ENCODE measurements at places on chromosomes 5 and 9.

DNA sequence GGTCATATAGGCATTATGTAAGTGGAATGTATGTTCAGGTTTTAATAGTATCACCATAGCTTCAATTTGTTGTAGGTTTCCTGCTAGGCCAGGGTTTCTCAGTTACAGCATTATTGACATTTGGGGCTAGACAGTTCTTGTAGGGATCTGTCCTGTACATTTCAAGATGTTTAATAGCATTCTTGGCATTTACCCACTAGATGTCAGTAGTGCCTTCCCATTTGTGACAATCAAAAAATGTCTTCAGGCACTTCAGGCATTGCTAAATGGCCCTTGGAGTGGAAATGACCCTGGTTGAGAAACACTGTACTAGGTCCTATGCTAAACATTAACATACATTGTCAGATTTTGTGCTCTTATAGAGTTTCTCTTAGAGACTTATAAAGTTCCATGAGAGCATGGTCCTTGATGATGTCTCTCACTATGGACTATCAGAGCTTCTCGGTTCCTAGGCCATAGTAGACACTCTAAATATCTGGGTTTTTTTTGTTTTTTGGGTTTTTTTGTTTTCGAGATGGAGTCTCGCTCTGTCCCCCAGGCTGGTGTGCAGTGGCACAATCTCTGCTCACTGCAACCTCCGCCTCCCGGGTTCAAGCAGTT is 1.4 kb downstream of the KIF20A start:
- no peak for DNase-seq

DNA sequence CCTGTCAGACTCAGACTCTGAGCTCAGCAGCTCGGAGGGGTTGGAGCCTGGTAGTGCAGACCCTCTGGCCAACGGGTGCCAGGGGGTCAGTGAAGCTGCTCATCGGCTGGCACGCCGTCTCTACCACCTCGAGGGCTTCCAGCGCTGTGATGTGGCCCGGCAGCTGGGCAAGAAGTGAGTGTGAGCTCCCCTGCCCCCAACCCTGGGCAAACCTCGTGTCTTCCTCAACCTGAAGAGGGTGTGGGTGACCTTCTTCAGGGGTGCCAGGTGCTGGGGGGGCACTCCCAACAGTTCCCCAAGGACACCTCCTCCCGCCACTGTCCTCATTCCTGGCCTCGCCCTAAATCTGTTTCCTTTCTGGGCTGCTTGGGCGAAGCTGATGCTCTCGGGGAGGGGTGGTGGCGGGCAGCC is 18.6 kb downstream of the PSD2 start:
- DNase-seq = no peak

DNA sequence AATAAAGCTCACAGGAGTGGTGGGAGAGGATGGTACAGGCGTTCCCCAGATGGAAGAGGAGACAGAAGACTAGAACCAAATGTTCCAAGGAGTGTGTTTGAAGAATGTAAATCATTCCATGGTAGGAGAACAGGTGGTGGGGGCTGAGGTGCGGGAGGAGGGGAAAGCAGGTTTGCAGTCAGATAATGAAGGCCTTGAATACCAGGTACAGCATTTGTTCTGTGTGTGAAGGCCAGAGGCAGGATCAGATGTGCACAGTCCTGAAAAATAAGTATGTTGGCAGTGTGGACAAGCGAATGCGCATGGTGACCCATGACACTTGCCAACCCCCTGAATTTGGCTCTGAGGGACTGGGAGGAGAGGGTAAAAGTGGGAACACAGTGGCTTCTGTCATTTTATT is 59.9 kb upstream of the ALDH1B1 start:
- DNase-seq = no peak

- no peak for DNase-seq
Measured at GRCh38 chr9:125739436-125739835, 7.7 kb upstream of the PBX3 start.

DNA sequence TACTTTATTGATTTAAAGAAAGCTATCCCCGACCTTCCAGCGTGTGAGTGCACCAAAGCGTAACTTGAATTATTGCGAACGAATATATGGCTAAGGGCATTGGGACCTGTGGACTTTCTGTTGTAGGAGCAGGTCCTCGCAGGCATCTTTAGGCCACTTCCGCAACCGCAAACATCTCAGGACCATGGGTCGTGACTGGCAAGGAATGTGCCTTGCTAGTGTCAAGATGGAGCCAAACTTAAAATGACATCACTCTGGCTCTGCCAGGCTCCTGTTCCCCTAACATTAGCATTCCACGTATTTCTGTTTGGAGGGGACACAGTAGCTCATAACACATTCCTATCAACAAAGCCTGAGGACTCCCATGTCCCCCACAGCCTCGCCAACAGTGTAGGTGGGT is 44.1 kb upstream of the OLFM1 start:
- no peak for DNase-seq

GRCh38 chr9:4530375-4530774 is 40.1 kb downstream of the SLC1A1 start:
- DNase-seq = no peak

DNA sequence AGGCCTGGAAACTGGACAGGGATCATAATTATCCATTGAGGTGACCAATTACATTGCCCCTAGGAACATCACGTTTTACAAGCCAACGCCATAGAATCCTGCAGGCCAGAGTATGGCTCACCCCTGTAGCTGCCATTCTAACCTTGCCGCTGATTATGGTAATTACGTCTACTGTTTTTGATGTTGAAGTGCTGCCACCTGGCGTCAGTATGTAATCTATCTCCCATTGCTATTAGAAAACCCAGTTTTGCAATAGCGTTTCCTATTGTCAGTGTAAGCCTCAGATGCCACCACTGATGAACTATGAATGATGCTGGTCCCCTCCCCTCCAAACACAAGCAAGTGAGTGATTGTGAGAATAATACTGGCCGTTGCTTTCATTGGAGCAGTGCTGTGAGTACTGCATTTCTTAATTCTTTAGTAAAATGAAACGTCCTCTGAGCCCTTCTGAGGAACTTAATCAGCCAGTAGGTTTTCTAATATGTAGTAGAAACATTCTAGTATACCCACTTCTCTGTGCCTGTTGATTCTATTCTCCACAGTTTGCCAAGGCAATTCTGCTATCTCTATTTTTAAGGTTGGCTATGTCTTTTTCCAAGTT is 100.5 kb upstream of the NMUR2 start:
- DNase-seq = peak; percentile 16

- DNase-seq = no peak
Measured at GRCh38 chr5:160198841-160199409, 30.4 kb upstream of the FABP6 start.

GRCh38 chr5:101346447-101346846 is 443.4 kb upstream of the ST8SIA4 start:
- DNase-seq = no peak

GRCh38 chr5:177083357-177083756 is 3.4 kb upstream of the FGFR4 start:
- DNase-seq = no peak

GRCh38 chr9:37408933-37409710 is 13.4 kb upstream of the GRHPR start:
- DNase-seq = no peak

DNA sequence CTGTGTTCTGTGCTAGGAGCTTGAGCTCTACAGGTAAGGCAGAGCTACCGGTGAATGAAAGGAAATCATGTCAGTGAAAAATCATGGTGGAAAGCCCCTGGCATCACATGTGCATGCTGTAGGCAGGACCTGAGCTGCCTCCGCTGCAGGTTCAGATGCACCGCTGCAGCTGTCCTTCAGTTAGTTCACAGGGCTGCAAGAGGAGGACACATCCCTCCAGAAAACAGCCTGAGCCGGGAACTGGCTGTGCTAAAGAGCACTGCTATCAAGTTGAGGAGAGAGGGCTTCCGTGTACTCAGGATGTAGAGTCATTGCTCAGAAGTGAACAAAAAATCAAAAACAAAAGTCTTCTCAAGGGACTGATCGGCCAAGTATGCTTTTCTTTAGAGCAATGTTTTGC is 138.6 kb downstream of the ERCC6L2 start:
- DNase-seq = no peak

- no peak for DNase-seq
Measured at GRCh38 chr9:86580688-86581087, 226.5 kb upstream of the TUT7 start.

- no peak for DNase-seq
Measured at GRCh38 chr5:172143875-172144274, 44.1 kb downstream of the STK10 start.

GRCh38 chr9:13447843-13448422 is 168.4 kb upstream of the MPDZ start:
- DNase-seq = no peak

GRCh38 chr5:54159153-54159892 is 151.1 kb downstream of the ARL15 start:
- no peak for DNase-seq

- no peak for DNase-seq
Measured at GRCh38 chr5:125422342-125422741, 675.9 kb upstream of the ZNF608 start.

GRCh38 chr5:150261231-150261630 is 28.3 kb downstream of the CAMK2A start:
- no peak for DNase-seq

- no peak for DNase-seq
Measured at GRCh38 chr5:119484884-119485283, 32.6 kb downstream of the HSD17B4 start.

DNA sequence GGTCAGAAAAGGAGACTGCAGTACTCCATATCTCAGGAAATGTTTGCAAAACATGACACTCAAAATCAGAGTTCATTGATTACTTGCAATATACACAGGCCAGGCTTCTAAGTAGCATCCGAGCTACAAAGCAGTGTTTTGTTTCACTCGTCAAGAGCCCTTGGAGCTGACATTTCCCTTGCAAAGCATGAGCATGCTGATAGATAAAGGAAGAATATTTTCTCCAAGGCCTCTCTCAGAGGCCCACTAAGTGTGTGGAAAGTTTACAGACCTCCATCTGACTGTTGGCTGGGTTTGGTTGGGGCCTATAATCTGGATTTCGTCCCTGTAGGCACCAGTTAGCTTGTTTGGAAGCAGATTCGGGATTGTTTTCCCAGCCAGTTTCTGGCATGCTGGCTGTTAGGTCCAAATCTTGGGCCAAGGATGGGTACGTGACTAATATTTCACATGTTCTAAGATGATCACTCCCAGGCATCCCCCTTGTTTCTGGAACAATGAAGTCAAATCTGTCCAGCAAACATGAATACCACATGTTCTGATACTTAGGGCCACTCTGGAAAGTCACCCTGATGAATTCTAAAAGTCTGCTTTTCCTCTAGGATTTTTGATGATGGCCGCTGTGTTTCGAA is 161.3 kb downstream of the RFK start:
- DNase-seq = no peak

- no peak for DNase-seq
Measured at GRCh38 chr5:40484495-40484894, 195.2 kb upstream of the PTGER4 start.

GRCh38 chr9:108845947-108846346 is 9.8 kb downstream of the ACTL7B start:
- DNase-seq = no peak

Measured in uterus (tissue), 4 donors.